ENCODE measurements at places on chromosomes 2 and 18. TPM values are rescaled to one million over a fixed set of nuclear protein-coding genes. Genes with fewer than 3 reads are reported as not detected.

EMILIN1 gene
- 11.7 TPM for polyA plus RNA-seq

FOXI3 gene
- polyA plus RNA-seq: not detected

CNTNAP5 gene
- not detected for polyA plus RNA-seq

DTNA gene
- polyA plus RNA-seq: 9.0 TPM

SCN3A gene
- polyA plus RNA-seq: not detected

DNA sequence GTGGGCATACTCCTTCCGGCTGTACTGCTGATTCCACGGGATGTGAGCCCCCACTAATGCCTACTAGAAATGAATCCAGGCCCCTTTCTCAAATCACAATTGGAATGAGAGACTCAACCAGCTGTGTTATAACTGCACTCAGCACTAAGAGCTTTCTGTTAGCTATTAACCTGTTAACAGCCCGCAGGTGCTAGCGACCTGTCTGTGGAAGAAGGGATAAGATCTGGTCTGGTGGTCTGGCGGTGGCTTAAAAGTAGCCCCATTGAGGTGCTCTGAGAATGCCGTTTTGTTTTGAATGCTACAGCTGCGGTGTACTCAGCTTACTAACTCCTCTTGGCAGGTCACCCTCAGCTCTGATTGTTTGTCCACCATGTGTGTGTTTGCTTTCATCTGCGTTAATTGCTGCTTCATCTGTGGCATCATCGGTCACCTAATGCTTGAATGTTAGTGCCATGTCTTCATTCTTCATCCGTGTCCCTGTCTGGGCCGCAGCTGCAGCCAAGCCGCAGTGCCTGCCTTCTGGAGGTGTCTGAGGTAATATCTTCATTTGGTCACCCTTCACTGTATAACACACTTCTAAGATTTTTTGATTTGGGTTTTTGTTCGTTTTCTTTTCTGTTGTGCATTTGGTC lies 16.3 kb downstream of the RAB12 start:
- DNase-seq: no peak

- DNase-seq: peak; percentile 57
Measured at GRCh38 chr2:24970483-24971285, 1.1 kb downstream of the DNAJC27 start.

- DNase-seq: no peak
Measured at GRCh38 chr2:232104076-232104646, 142.6 kb downstream of the DIS3L2 start.

- no peak for DNase-seq
Measured at GRCh38 chr2:182726473-182726872, 10.4 kb downstream of the DNAJC10 start.

DNA sequence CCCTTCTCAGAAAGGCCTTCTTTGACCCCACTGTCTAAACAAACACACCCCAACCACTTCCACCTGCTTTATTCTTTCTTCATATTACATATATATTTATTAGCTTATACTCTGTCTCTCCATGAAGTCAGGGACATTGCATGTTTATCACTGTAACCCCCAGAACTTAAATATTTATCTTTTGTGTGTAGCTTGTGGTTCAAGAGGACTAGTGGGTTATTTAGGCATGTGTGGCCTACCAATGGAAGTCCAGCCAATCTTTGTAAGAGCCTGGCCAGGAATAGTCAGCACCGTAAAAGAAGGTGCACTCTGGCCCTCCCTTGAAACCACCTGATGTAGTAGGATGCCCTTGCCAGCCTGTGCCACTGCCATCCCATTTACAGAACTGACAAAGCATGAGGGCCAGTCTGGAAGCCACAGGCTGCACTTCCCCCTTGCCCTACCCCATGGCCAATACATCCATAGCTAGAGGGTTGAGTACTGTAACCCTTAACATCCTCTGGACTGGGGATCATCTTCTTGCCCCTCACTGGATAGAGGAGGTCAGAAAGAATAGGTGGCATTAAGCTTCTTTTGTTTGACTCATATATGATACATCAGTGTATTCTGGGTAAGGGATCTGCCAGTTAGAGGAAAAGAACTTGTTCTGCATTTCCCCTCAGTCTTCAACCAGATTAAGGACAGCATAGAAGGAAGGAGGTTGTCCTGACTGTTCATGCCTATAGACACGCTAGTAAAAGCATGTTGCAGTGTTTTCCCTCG lies 4.9 kb downstream of the NEMP2 start:
- no peak for DNase-seq

- DNase-seq: peak; percentile 52
Measured at GRCh38 chr2:44100351-44100750, 68.3 kb upstream of the PPM1B start.

DNA sequence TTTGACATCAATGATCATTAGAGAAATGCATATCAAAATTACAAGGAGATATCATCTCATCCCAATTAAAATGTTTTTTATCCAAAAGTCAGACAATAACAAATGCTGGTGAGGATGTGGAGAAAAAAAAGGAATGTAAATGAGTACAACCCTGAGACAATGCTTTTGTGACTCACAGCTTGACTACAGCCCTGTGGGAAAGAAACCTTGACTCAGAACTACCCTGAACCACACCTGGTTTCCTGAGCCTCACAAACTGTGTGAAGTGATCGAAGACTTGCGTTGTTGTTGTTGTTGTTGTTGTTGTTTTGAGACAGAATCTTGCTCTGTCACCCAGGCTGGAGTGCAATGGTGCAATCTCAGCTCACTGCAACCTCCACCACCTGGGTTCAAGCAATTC lies 266.6 kb upstream of the MYT1L start:
- DNase-seq: no peak

DNA sequence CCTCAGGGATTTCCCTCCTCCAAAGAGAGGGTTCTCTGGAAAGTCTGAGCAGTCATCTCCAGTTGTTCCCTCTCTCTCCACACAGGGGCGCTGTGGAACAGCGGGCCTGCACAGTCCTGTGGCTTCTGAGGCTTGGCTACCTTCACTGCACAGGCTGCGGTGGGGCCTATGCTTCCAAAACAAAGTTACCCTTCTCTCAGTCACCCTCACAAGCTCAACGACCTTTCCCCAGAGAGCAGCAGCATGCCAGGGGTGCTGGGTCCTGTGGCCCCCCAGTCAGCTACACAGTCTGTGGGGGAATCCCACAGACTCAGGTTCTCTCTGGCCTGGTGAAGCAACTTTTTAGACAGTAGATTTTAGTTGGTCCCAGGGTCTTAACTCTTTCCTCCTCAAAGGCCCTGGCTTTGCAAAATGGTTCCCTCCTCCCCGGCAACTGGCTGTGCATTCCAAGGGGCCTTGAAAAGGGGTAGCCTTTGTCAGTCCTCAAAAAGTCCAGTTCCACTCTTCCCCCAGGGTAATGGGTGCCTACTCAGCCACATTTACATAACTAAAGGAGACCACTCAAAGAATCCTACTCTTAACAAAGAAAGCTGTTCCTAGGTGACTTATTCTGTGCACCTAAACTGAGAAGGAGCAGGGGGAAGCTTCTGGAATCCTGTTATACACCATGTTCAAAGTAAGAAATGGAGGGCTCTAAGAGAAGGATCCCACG lies 14.9 kb downstream of the B3GNT7 start:
- no peak for DNase-seq

DNA sequence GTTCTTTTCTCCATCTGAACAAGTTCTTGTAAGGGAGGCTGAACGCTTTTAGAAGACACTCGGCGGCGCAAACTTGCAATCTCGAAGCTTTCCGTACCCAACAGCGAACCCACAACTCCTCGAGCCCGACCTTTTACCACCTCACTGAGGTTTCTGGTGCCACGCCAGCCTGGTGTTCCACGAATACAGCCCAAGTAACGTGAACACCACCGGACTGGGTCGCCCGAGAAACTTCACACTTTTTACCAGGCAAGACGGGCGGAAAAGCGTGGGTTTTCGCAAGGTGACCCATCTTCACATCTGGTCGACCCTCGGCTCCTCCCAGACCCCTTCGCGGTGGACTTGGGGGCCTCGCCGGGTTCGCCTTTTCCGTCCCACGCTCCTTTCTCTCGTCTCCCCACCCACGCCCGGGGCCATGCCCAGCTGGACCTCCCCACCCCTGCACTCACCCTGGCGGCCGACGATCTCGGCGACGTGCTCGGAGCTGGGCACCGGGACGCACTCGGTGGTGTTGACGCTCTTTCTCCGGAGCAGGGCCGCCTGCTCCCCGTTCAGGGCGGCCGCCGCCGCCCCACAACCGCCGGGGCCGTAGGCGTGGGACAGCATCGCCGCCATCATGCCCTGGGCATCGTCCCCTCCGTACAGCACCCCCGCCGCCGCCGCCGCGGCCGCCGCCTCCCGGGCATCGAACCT lies 1.2 kb downstream of the MEX3C start:
- no peak for DNase-seq

- DNase-seq: no peak
Measured at GRCh38 chr2:240573516-240574385, 5.5 kb downstream of the RNPEPL1 start.

GRCh38 chr2:106956416-106956815 lies 70.4 kb upstream of the ST6GAL2 start:
- no peak for DNase-seq
